ENCODE measurements at places on chromosomes 2 and 18.

DNA sequence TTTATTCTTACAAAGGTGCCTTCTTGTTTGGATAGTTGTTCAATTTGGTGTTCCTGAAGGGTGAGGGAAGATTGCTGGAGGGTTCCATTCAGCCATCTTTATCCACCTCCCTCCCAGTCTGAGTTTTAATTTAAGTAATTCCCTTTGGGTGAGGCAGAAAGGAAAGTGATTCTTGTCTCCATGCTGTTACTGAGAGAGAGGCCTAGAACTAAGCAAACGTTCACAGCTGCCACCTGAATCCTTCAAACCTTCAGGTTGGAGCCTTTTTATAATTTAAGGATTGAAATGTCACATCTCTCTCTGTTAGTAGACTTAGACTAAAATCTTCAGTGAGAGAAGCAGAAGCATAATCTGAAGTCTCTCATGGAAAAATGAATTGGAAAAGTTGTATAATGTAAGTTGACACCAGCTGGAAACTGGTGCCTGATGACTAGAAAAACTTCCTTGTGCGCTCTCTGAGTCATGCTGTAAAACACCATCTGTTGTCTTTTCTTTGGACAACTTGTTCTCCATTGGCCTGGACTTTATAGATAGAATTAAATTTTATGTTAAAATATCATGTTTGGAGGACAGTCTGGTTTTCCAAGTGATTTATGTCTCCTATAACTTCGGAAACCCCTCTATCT lies 14.6 kb downstream of the STRADB start:
- peak; percentile 56 for DNase-seq

GRCh38 chr2:39338502-39338901 lies 94.7 kb upstream of the CDKL4 start:
- DNase-seq = no peak

DNA sequence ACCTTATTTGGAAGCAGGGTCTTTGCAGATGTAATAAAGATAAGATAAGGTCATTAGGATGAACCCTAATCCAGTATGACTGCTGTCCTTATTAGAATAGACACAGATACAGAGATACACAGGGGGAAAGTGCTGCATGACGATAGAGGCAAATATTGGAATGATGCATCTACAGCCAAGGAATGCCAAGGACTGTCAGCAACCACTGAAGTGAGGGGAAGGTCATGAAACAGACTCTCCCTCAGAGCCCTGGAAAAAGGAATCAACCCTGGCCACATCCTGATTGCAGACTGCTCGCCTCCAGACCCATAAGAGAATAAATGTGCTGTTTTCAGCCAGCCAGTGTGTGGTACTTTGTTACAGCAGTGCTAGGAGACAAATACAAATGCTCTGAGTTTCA lies 14.8 kb downstream of the TMEM237 start:
- DNase-seq = no peak

- no peak for DNase-seq
Measured at GRCh38 chr2:118604371-118604770, 243.1 kb downstream of the EN1 start.

GRCh38 chr2:174048243-174048642 lies 83.1 kb upstream of the SP3 start:
- no peak for DNase-seq

- DNase-seq = no peak
Measured at GRCh38 chr18:79962835-79963657, 1.4 kb upstream of the HSBP1L1 start.

GRCh38 chr2:222902660-222903059 lies 41.8 kb downstream of the ACSL3 start:
- DNase-seq = no peak

- DNase-seq = no peak
Measured at GRCh38 chr2:55985406-55985805, 61.8 kb upstream of the EFEMP1 start.

- DNase-seq = no peak
Measured at GRCh38 chr18:68925268-68925667, 127.4 kb downstream of the CCDC102B start.

GRCh38 chr2:26477126-26477910 lies 606 bp downstream of the OTOF start:
- DNase-seq = no peak

DNA sequence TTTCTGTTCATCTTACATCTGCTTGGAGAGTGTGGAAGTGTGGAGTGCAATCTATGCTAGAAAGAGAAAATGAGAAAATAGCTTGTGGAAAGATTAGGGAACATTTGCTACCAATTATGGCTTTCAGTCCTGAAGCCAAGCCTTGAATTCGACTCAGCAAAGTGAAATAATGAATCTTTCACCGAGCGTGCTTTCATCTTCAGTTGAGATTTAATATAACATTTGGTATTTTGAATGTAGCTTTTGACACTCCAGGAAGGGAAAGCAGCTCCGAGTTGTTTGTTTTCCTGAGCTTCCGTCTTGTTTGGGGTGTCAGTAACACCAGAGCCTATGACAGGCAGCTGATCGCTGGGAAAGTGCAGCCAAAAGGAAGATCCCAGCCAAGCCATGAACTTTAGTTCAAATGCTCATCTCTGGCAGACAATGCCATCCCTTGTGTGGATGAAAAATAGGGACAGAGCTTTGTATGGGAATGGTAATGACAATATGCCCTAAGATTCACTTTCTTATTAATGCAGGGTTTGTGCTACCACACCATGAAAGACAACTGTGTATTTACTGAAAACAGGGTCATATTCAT lies 25.0 kb upstream of the PHLPP1 start:
- no peak for DNase-seq
